ENCODE measurements at places on chromosomes 13 and 19.

GRCh38 chr19:18480006-18480691 is 41.7 kb downstream of the ELL start:
- no peak for DNase-seq

GRCh38 chr19:49173198-49173597 is 15.6 kb downstream of the TRPM4 start:
- DNase-seq = no peak

- no peak for DNase-seq
These were observed 11.3 kb downstream of the EPS8L1 start for GRCh38 chr19:55086730-55087541.

- no peak for DNase-seq
These were observed 47.9 kb downstream of the MICU2 start for GRCh38 chr13:21556051-21556450.

- DNase-seq = no peak
These were observed 283.9 kb upstream of the SLC10A2 start for GRCh38 chr13:103350147-103350546.

DNA sequence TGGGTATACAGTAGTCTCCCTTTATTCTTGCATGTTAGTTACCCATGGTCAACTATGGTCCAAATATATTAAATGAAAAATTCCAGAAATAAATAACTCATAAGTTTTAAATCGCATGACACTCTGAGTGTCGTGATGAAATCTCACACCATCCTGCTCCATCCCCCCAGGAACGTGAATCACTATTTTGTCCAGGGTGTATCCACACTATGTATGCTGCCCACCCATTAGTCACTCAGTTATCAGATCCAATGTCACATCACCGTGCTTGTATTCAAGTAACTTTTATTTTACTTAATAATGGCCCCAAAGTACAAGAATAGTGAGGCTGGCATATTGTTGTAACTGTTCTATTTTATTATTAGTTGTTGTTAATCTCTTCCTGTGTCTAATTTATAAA is 115.8 kb upstream of the SERP2 start:
- DNase-seq = no peak

DNA sequence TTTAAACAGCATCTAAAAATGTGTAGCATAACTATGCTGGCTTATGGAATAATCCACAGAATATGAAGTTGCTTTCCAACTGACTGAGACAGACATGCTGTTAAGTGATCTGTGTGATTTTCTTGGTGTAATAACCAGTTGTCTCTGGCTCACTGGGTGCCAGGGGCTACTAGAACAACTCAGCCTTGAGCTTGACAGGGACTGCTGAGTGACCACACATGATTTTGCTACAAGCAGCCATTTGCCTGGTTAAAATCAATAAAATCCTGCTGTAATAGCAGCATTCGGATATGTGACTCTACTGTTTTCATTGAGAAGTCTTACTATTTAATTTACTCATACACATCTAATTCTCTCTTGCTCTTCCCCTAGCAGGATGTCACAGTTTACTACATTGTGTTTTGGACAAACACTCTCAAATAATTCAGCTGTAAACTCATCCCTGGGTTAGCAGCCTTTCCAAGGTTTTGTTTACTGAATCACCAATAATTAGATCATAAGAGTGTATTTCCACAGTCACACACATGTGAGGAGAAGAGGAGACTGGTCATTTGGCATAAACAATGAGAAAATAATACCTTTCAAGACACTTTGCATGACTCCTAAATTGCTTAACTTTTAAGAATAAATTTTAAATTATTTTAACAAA is 426.2 kb downstream of the PCDH9 start:
- no peak for DNase-seq

- DNase-seq = no peak
These were observed 14.1 kb downstream of the KRTDAP start for GRCh38 chr19:35476149-35476548.

GRCh38 chr19:277581-278165 is 13.5 kb downstream of the PLPP2 start:
- DNase-seq = no peak

GRCh38 chr13:27973291-27973690 is 4.2 kb upstream of the CDX2 start:
- DNase-seq = no peak

GRCh38 chr19:14542711-14543328 is 13.4 kb downstream of the TECR start:
- no peak for DNase-seq

GRCh38 chr19:23774106-23774505 is 15.4 kb upstream of the ZNF681 start:
- no peak for DNase-seq

GRCh38 chr19:48367855-48368254 is 3.7 kb downstream of the SYNGR4 start:
- DNase-seq = no peak

- no peak for DNase-seq
These were observed 15.7 kb upstream of the IGFL4 start for GRCh38 chr19:46056536-46056935.

DNA sequence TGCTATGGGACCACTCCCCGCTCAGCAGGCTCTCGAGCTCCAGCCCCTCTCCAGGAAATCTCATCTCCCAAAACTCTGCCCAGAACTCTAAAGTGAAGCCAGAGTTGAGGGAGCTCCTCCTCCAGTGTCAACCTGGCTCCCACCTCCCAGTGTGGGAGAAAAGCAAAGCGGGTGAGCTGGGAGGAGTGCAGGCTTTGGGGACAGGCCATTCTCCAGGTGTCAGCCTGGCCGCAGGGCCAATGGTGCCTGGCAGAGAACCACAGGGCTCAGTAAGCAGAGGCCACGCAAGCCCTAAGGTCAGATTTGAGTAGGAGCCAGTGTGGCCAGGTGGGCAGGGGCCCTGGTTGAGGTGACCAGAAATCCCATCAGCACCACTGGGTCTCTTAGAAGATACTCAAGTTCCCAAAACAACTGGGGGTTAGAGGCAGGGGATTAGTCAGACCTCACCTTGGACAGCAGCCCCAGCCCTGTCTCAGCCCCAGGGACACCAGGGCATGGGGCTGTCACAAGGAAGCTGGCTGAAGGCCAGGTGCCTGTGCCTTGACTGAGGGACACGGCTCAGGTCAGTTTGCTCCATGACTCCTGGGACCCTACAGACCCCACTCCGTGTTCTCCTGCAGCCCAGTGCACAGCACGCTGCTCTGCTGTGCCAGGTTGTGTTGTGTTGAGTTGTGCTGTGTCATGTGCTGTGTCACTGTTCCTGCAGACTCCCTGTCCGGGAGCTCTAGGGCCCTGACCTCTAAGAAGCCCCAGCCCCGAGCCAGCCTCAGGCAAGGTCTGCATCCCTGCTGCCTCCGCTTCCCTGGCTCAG is 2.8 kb upstream of the ZNF181 start:
- DNase-seq = no peak

- DNase-seq = no peak
These were observed 48.3 kb upstream of the URI1 start for GRCh38 chr19:29893606-29894284.

- no peak for DNase-seq
These were observed 350.6 kb downstream of the LIG4 start for GRCh38 chr13:107864543-107865317.

- no peak for DNase-seq
These were observed 1455.6 kb downstream of the OLFM4 start for GRCh38 chr13:54484166-54484565.

GRCh38 chr19:8085598-8086408 is 33.2 kb downstream of the CCL25 start:
- no peak for DNase-seq

DNA sequence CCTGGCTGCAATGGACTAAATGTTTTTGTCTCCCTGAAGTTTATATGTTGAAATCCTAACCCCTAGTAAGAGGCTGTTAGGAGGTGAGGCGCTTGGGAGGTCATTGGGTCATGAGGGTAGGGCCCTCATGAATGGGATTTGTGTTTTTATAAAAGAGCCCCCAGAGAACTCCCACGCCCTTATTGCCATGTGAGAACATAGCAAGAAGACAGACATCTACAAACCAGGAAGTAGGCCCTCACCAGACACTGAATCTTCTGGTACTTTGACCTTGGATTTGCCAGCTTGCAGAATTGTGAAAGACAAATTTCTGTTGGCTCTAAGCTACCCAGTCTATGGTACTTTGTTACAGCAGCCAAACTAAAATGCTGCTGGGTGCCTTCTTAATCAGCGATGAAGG is 96.1 kb upstream of the SPATA13 start:
- no peak for DNase-seq

- no peak for DNase-seq
These were observed 168.7 kb downstream of the KDM4B start for GRCh38 chr19:5137571-5138124.

- no peak for DNase-seq
These were observed 107.9 kb downstream of the IRS2 start for GRCh38 chr13:109678459-109678858.

GRCh38 chr13:101706651-101707050 is 254.2 kb downstream of the ITGBL1 start:
- DNase-seq = no peak

DNA sequence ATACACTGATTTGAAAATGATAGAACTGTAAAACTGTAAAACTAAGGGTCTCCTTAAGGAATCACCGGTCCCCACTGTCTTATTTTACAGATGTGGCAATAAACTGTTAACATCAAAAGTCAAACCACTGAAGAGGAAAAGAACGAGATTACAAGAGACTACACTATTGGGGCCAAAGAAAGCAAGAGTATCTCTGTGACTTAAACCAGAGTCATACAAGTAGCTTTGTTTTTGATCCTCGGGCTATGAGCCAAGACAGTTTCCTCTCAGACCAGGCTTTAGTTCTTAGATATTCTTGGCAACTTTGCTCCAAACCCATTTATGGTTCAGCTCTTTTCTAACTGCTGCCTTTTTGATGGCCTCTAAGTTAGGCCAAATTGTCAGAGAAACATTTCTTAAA is 113.8 kb downstream of the TBC1D4 start:
- DNase-seq = no peak

DNA sequence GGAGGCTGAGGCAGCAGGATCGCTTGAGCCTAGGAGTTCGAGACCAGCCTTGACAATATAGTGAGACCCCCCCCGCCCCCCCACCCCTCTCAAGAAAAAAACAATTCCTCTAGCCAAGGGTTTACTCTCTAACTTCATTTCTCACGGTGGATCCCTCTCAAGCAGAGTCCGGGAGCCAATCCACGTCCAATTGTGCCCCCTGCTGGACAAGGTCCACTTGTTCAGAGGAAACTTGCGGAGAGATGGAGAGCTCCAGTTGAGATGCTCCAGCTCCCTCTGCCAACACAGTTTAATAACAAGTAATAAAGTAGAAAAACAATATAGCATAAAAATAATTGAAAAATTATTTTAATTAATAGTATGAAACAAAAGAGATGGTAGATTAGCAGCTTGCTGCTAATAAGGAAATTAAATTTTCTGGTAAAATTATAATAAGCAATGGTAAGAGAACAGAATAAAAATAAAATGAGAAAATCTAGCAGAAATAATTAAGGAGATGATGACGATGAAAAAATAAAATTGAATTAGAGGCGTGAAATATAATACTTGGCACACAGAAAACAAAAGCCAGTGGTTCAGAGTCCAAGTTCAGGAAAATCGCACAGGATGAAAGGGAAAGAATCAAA is 14.5 kb upstream of the SIGLEC14 start:
- DNase-seq = no peak

- DNase-seq = no peak
These were observed 15.0 kb upstream of the VSTM2B start for GRCh38 chr19:29510701-29511265.

DNA sequence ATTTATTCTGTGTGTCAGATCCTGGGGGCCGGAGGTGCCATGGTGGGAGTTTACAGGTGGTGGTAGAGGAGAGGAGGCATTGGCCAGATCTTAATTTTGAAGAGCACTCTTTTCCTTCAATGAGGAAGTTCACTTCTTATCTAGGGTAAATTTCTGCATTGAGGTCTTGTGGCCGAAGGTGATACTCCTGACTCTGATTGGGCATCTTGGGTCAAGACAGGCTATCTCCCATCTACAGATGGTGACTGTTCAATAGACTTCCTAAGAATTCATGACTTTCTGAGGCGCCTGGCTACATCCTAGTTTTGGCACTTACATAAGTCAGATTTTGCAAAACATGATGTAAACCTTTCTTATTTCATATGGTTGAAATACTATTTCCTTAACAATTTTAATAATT is 135.2 kb downstream of the SUCLA2 start:
- DNase-seq = no peak

- no peak for DNase-seq
These were observed 7.6 kb downstream of the KLHL26 start for GRCh38 chr19:18644196-18645034.

DNA sequence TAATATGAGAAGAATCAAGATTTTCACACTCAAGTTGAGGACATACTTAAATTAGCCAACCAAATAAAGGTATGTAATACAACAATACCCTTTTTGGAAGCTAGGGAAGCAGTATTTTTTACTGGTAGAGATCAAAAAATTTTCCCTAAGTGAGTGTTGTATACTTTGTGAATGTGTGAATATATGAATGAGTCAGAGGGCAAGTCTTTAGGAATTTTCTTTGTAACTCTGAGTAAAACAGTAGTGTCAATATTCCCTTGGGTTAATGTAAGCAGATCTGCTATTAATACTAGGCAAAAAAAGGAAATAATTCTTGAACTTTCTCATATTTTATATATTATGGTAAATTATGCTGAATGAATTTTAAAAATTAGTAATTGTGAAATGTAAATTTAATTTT is 1161.8 kb upstream of the MIR17HG start:
- DNase-seq = no peak

- DNase-seq = no peak
These were observed 747.3 kb downstream of the PCDH9 start for GRCh38 chr13:66482836-66483235.

DNA sequence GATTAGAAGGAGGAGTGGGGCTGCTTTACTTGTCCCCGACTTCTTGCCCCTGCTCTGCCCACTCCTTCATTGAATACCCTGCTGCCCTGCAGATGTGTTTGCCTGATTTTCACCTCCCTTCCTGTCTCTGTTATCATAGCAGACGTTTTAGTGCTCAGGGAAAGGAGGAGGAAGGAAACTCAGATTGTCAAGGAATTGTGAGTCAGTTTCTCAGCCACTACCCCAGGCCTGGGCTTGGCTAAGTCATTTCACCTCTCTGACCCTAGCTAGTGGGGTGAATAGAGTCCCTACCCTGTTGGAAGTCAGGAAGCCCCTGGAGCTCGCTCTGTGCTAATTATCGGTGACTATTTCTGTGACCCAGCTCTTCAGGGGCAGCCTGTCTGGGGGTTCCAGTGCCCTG is 3.9 kb downstream of the BCKDHA start:
- no peak for DNase-seq

DNA sequence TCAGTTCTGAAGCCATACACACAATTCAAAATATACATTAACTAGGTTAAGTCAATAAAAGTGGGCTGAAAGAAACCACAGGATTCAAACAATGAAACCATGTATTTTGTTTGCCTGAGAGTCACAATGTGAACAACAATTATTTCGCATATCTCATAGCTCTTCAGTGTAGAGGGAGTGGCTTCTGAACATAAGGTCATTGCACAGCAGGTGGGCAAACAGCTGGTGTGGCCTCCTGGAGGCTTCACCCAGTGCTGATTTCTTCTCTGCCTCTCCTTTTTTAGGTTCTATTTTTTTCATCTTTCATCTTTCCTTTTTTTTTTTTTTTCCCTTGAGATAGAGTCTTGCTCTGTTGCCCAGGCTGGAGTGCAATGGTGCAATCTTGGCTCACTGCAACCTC is 40.4 kb upstream of the ZNF254 start:
- DNase-seq = no peak
